ENCODE measurements at places on chromosomes 12 and 14.
A peak's percentile ranks its signal among the peaks of the same experiment; 100 is the strongest.

GRCh38 chr14:66105815-66106214 is 380.4 kb upstream of the CCDC196 start:
- no peak for DNase-seq

DNA sequence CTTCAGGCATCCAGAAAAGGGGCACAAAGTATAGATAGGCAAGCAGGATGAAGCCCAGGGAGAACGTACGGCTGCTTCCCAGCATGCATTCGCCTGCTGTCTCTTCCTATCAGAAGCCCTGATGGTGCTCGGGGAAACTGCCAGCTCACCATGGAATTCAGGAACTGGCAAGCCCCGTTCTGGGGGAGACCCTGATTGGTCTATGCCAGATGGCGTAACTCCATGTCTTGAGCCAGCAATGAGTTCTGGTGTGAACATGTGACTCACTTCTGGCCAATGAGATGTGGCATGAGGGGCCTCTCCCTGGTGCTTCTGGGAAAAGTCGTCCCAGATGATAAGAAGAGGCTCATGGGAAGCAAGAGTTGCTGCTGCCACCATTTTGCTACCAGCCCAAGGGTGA is 270.8 kb downstream of the BCL11B start:
- no peak for DNase-seq

DNA sequence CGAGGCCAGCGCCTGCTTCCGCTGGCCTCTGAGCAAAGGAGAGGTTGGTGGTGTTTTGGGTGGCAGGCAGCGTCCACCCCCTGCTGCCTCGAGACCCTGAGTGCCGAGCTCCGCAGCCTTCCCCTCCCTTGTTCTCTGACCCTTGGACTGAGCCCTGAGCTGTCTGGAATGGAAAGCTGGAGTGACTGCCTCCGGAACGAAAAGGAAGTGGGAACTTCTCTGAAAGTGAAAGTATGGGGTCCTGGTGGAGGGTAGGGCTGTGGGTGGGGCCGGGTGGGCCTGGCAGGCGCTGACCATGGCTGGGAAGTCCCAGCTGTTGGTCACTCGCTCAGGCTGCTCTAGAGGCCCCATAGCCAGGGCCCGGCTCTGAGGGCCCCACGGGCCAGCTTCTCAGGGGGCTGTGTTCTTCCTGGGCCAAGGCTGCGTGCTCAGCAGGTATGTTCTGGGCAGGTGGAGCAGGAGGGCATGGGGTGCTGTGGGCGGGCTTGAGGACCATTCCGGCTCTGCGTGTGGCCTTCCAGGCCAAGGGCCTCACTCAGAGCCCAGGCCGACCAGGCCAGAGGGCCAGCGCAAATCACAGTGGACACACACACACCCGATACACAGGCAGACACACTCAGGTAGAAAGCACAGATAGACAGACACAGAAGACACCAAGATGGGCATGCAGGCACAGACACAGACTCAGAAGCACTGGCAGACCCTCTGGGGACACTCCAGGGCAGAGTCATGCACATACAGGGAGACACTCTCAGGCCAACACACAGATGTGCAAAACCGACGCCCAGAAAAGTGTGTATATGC is at the start of gene EXOC3L4:
Gene EXOC3L4, plus strand, starts transcription at position 320 of the 804 bp plus-strand sequence. CDS start 5,495 bp downstream, outside the sequence.
- peak; percentile 58 for DNase-seq

DNA sequence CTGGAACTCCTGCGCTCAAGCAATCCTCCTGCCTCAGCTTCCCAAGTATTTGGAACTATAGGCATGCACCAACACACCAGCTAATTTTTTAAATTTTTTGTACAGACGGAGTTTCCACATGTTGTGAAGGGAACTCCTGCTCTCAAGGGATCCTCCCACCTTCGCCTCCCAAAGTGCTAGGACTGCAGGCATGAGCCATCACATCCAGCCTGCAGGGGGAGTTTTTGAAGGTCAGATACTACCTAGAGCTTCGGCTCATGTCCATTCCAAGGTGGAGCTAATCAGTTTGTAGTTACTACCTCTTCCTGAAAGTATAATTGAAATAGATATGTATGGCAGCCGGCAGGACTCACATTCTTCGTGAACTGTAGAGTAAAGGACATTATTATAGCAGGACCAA is 3.7 kb upstream of the TAS2R19 start:
- no peak for DNase-seq

- no peak for DNase-seq
Measured at GRCh38 chr12:102755266-102755665, 161.8 kb downstream of the PAH start.

DNA sequence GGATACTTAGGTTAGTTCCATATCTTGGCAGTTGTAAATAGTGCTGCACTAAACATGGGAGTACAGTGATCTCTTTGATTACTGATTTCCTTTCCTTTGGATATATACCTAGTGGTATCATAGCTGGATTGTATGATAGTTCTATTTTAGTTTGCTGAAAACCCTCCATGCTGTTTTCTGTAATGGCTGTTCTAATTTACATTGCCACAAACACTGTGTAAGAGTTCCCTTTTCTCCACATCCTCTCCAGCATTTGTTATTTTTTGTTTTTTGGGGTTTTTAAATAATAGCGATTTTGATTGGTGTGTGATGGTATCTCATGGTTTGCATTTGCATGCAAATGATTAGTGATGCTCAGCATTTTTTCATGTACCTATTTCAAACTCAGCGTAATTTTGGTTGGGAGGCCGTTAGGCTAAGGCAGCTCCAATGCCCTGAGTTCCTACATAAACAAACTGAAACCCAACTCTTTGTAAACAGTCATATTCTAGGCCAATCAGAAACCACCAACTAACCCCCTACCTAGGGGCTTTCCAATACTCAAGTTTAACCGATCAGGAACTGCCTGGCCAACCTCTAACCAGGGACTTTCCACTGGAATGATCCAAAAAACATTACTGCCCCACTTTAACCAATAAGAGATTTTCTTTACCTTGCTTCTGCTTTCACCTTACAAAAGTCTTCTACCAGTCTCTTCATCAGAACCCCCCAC is 171.6 kb downstream of the FBXL14 start:
- no peak for DNase-seq

DNA sequence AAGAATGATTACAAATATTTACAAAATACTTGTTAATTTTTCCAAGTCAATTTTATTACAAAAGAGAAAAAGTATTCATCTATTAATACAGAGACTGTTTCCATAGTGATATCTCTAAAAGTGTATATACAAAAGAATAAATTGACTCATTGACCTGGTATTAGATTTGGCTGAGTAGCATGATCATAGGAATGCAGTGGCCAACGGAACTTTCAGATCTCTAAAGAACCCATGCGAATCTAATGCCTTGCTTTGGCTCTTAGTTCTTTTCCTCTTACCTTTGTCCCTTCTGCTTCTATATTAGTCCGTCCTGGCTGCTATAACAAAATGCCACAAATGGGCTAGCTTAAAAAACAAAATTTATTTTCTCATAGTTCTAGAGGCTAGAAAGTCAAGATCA is 717.8 kb downstream of the TMTC2 start:
- no peak for DNase-seq

DNA sequence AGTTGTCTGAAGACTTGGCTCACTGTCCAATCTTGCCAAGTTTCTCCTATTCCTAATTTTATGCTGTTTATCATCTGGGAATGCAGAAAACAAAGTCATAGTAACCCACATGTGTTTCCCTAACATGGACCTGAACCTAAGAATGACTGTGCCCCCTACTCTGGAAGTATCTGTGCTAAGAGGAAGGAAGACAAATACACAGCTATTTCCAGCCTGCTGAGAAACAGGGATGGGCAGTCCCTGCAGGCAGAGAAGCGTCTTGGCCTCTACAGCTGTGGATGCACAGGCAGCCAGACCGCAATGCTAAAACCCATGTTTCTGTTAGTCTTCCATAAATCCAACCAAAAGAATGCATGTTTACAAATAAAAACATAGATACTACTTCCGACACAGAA is 56.2 kb downstream of the DUSP16 start:
- DNase-seq = no peak

- no peak for DNase-seq
Measured at GRCh38 chr12:41511247-41511646, 323.1 kb downstream of the PDZRN4 start.
